Stimulated activated CD8-positive, alpha-beta memory T cell treated with anti-CD3 and anti-CD28 coated beads, Interleukin-7, amount 100 ng/mL, for 24 hours (primary cell): ENCODE measurements at places on chromosomes 16 and 17.

GRCh38 chr16:73126525-73126853, 78.6 kb upstream of the ZFHX3 start:
- DNase-seq: no peak

- no peak for DNase-seq
These were observed 1.6 kb upstream of the TLCD2 start for GRCh38 chr17:1711804-1712203.

GRCh38 chr17:40958086-40958953, 8.4 kb downstream of the KRT39 start:
- no peak for DNase-seq

- no peak for DNase-seq
These were observed 14.8 kb downstream of the HDAC5 start for GRCh38 chr17:44108440-44109311.

DNA sequence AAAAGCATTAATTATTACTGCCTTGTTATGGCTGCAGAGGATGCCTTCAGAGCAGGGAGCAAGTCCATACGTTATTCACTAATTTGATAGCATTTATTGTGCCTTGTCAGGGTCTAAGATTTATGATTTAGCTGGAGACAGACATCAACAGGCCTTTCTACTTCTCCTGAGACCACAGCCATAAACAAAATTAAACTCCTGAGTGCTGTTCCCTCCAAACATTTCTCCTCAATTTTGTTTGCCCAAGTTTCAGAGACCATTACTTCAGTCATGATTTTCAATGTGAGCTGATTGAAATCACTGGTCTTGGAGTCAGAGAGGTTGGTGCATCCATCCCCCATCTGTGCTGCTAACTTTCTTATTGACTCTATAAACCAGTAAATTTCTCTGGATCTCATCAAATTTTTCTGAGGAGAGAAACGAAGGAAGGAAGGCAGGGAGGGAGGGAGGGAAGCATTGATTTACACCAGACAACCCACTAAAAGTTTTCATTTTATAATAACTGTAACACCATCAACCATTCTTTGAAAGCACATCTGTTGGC, 423.6 kb upstream of the CDH11 start:
- no peak for DNase-seq

DNA sequence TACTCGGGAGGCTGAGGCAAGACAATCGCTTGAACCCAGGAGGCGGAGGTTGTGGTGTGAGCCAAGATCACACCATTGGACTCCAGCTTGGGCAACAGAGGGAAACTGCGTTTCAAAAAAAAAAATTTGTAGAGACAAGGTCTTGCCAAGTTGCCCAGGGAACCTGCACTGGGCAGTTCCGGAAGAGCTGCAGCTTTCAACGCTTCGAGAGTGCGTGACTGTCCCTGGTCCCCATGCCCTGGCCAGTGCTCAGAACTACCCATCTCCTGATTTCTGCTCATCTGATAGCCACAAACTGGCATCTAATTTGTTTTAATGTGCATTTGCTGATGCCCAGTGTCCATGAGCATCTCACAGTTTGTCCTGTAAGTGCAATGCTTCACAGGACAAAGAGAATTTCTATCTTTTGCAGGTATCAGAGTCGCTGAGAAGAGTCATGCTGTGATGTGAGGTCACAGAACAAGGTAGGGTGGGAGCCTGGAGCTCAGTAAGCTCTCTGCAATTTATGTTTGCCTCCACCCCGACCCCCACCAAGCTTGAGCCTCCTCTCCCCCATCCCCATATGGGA, 3.9 kb downstream of the ACTG1 start:
- no peak for DNase-seq

GRCh38 chr16:20257234-20257633, 70.1 kb downstream of the GP2 start:
- no peak for DNase-seq

- DNase-seq: no peak
These were observed 5.8 kb upstream of the RFFL start for GRCh38 chr17:35069311-35069710.

GRCh38 chr17:7380321-7380720, 568 bp upstream of the TNK1 start:
- no peak for DNase-seq

- DNase-seq: no peak
These were observed 430 bp downstream of the TSEN54 start for GRCh38 chr17:75516619-75517296.

DNA sequence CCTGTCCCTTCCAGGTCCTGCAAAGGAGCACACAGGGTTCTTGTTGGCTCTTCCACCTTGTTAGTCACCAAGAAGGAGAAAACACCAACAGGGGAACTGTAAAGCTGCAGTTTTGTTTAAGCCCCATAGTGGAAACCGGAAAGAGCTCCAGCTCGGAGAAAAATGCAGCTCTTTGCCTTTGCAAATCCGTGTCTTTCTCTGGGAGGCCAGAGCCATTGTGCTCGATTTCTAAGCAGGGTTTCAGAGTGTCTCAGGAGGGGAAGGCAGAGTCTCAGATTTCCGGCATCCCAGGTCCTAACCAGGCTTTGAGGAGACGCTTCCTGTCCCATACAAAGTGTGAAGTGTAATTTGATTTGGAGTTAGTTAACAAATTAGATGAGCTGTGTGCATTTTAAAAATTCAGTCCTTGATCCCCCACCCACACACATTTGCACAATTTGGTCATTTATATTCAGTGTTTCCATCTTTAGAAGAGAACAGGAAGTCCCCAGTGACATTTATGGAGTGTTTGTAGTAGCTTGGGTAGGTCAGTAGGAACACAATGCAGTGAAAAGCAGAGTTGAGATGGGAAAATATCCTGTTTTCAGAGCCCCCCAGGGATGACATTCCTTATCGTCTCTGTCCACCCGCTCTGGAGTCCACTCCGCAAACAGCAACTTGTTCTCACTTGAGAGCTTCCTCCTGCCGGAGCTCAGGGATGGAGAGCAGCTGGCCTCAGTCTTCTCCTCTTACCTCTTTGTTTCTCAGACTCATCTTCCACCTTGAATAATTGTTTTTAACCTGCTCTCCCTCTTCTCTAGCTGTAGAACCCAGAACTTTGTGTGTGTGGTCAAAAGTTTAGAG, 331.9 kb downstream of the SEC14L1 start:
- DNase-seq: no peak

GRCh38 chr16:50696126-50696525, 2.7 kb downstream of the NOD2 start:
- no peak for DNase-seq

GRCh38 chr16:57184113-57184512, 1.7 kb downstream of the PSME3IP1 start:
- DNase-seq: no peak

DNA sequence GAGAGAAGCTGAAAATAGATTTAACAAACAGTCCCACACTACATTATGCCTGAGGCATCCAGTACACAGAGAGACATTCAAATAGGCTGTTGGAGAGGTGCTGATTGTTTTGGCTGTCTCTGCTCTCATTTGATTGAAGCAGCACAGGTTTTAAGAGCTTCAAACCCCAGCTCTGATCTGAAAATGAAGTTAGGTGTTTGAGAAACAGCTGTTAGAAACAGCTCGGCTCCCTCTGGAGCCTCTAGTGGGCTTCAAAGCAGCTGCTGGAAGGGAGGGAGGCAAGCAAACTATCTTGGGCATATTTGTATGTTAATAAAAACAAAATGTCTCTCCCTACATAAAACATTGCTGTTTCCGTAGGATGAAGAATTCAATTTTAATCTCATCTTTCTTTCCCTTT, 607.3 kb upstream of the GOT2 start:
- DNase-seq: no peak

DNA sequence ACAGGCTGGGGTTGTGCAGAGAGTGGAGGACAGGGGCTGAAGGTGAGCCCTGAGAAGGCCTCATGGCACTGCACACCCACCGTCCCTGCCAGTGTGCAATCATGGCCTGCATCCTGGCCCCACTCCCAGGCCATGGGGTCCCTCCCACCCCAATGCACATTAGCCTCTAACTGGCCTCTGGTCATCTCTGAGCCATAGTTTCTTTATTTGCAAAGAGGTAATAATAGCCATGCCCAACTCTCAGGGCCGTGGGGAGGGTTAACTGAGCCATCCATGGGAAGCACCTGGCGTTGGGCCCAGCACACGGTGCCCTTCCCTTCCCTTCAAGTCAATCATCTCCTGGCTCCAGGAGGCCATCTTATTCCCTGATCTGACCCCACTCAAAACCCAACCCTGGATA, 10.8 kb upstream of the ITGA3 start:
- DNase-seq: no peak

DNA sequence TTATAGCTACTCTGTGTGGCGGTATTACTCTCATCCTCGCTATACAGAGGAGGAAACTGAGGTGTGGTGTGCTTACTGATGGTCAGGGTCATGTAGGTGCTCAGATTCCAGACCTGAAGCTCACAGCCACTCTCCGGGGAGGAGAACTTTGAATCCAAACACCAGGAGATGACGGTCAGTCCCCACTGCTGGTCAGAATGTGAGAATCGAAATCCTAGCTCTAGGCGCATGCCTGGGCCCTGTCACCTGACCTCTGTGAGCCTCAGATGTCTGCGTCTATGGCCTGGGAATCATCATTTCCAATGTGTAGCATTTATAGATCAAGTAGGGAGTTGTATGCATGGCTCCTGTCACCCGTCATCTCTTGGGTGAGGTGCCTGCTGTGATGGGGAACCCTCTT, 317.4 kb downstream of the SNX29 start:
- DNase-seq: no peak

- no peak for DNase-seq
These were observed 2.9 kb downstream of the ARHGEF15 start for GRCh38 chr17:8312726-8313600.

DNA sequence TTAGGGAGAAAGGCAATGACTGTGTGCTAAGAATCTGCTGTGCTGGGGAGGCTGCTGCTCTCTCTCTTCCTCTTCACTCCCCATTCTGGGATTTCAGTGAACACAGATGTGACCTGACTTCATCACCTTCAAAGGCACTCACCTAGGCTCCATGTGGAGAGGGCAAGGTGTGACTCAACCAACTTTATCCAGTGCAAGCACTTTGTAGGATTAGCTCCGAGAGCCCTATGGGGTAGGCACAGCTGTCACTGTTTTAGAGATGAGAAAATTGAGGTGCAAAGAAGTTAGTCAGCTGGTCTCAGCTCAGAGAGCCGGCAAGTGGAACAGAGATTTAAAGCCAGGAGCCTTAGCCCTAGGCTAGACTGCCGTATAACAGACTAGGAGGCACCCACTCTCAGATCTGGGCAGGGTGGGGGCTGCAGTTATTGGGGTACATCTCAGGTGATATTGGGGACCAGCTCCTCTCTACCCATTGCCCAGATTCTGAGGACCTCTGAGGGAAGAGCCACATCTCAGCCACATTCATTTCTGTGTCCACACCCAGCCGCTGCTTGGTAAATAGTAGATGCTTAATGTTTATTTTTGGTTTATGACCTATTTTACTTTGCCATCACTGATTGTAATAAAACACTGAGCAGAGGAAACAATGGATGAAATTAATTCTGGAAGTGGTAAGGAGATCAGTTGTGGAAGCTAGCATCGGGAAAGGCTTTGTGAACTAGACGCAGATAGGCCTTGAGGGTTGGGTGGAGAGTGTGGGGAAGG, 138.8 kb downstream of the CCDC182 start:
- DNase-seq: no peak

GRCh38 chr16:90015586-90016338, 3.5 kb downstream of the DBNDD1 start:
- DNase-seq: no peak

DNA sequence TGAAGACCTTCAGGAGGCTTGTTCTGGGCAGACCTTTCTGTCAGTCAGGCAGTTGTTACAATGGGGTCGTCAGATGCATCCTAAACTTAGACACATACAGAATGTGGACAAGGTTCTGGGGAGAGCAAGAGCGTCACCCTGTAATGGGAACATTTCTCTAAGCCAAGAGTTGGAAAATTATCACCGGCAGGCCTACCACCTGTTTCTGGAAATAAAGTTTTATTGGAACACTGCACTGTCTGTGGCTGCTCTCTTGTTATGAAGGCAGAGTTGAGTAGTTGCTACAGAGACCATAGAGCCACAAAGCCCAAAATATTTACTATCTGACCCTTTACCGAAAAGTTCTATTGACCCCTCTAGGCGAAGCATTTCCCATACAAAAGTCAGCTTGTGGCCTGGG, 106.2 kb downstream of the CPPED1 start:
- no peak for DNase-seq

- no peak for DNase-seq
These were observed 248.6 kb upstream of the GSE1 start for GRCh38 chr16:85364323-85365040.

- DNase-seq: no peak
These were observed 45.1 kb upstream of the TOX3 start for GRCh38 chr16:52591934-52592592.

DNA sequence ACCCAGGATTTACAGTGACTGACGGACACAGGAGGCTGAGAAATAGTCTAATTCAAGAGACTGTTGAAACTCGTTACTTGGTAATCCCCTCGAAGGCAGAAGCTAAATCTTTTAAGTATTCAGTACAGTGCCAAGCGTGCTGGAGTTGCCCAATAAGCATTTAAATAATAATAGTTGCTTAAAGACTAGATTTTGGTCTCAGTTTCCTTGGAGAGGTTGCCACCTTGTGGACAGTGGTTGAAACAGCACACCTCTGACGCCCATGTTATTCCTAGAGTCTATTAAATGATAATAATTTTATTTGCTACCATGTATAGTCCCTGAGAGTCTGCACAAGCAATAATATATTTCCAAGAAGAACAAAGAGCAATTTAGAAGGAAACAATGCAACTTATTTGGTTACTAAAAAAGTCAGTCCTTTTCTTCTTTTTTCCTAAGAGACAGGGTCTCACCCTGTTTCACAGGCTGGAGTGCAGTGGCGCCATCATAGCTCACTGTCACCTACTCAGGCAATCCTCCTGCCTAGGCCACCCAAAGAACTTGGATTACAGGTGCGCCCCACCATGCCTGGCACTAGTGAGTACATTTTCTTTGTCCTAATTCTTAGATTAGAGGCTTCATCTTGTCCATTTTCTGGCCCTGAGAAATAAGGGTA, 138.0 kb upstream of the NUDT7 start:
- no peak for DNase-seq

- DNase-seq: no peak
These were observed 93.0 kb upstream of the GPR139 start for GRCh38 chr16:20166531-20167235.

DNA sequence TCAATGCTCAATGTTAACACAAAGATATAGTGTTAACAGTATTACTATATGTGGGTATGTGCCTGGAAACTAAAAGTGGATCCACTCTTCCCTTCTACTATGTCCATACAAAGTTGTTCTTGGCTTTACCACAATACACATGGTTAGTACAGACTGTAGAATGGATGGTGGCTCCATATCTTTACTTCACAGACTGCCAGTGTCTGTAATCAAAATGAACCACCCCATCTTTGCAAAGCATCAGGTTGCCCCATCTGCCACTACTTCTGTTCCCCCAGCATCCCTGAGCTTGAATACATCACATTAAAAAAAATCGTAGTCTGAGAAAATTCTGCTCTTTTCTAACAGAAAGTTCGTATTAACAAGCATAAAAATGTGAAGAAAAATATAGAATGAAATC, 30.0 kb downstream of the USP32 start:
- DNase-seq: no peak
